Activated T-helper 2 cell treated with anti-CD3 and anti-CD28 coated beads, Interferon-gamma antibody, Interleukin-2, Interleukin-4, amounts not matched to agents 10 μg/mL and 5 μg/mL and 100 μg/mL, durations not matched to agents 14 hours and 24 hours and 36 hours (primary cell): ENCODE measurements at places on chromosomes 12 and 14. TPM values are rescaled to one million over a fixed set of nuclear protein-coding genes. Genes with fewer than 3 reads are reported as not detected.

DNA sequence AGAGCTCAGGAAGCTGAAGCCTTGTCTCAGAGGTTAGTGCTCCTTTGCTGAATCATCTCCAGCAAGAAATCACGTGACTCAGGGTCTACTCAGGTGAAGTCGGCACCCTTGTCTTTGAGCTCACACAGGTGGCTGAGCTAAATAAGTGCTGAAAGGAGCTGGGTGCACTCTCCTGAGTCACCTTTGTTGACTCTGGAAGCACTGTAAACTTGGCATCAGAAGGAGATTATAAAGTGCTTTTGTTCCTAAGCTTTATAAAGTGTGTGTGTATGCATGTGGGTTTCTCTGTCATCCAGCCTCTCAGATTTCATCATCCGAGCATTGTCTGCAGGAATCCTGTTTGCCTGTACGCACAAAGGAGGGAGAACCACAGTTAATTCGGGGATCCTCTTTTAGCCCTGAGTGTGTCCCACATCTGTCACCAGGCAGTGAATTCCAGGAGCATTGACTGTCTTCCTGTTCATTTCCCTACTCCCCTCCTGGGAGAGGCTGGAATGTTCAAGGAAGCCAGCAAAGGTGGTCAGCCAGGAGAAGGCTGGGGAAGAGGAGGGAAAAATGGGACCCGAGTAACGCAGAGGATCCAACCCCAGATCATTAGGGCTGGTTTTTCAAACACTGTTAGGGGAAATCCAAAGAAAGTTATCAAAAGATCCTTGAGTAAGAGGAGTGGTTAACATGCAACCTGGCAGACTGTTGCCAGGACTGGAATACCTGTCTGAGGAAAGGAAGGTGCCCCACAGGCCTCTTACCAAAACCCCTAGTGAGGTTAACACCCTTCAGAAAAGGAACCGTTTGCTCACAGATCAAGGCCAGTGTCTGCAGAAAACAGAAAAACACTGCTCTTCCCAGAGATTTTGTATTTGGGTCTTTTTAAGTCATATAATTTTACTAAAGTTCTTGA is 157.5 kb upstream of the HIF1A start:
- no peak for DNase-seq

DNA sequence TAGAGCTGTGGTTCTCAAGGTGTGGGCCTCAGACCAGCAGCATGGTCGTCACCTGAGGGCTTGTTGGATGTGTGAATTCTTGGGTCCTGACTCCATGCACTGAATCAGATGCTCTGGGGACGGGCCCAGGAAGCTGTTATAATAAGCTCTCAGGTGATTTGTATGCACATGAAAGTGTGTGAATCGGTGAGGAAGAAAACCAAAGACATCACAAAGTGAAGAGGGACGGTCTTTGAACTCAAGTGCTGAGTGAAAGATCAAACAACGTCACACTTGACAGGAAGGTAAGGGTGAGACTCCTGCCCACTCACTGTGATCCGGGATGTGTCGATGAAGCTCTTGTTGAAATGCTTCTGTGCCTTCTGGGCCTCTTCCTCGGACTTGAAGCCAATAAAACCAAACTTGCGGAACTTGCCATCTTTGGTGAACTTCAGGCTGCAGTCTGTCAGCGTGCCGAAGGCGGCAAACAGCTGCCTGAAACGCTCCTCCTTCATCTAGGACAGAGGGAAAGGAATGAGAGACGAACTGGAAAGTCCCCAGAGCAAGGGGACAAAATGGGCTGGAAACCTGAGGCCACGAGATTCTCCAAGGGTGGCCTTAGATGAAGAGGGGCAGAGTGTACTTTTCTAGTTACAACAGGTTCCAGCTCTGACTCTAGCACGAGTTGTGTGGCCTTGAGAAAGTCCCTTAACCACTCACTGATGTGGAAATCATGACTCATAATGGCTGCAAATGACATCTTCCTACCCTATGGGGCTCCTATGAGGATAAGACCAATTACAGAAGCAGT is 4.0 kb downstream of the RBM19 start:
- DNase-seq = peak; percentile 30

DNA sequence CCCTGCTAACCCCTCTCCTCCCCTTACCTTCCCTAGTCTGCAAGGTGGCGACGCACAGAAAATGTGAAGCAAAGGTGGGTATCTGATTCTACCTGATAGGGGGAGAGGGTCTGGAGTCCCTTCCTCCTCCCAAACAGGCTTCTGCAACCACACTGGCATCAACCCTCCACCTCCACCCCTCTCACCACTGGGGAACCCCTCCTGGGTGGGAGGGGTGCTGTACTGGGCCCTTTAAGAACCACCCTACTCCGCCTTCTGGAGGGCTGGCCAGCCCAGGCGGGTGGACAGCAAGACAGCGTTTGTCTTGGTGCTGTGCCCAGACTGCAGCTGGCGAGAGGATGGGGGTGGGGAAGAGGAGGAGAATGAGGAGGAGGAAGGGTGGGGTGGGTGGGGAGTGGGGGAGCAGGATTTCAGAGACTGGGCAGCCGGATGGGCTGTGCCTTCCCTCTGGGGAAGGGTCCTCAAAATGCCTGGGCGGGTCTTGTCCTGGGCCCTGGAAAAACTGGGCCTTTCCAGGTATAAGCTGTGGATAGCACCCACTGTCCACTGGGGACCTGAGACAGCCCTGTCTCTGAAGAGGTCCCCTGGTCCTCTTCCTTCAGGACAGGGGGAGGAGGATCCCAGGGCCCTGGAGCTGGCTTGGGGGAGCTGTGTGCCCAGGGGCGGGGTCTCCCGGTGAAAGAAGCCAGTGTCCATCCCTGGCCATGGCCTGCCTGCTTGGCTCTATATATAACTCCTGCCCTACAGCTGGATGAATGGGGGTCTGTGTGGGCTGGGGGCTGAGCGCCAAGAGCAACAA is 2.8 kb downstream of the TNS2 start:
- no peak for DNase-seq

- DNase-seq = peak; percentile 74
These were observed 52.3 kb upstream of the TMEM263 start for GRCh38 chr12:106903241-106903945.

DNA sequence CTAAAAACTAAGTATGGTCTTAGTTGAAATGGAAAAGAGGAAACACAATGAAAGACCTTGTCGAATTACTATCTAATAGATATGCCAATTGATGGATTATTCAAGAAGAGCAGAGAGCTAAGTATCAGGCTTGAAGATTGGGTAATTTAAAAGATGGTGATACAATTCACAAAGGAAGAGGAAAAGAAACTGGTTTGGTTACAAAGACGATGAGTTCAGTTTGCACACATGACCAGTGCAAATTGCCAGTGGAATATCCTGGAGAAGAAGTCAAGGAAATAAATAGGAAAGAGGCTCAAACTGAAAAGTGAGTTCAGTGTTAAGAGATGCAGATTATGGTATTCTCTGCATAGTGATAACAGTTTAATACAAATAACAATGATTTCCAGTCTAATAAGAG is 2.5 kb upstream of the RAP1B start:
- no peak for DNase-seq

DNA sequence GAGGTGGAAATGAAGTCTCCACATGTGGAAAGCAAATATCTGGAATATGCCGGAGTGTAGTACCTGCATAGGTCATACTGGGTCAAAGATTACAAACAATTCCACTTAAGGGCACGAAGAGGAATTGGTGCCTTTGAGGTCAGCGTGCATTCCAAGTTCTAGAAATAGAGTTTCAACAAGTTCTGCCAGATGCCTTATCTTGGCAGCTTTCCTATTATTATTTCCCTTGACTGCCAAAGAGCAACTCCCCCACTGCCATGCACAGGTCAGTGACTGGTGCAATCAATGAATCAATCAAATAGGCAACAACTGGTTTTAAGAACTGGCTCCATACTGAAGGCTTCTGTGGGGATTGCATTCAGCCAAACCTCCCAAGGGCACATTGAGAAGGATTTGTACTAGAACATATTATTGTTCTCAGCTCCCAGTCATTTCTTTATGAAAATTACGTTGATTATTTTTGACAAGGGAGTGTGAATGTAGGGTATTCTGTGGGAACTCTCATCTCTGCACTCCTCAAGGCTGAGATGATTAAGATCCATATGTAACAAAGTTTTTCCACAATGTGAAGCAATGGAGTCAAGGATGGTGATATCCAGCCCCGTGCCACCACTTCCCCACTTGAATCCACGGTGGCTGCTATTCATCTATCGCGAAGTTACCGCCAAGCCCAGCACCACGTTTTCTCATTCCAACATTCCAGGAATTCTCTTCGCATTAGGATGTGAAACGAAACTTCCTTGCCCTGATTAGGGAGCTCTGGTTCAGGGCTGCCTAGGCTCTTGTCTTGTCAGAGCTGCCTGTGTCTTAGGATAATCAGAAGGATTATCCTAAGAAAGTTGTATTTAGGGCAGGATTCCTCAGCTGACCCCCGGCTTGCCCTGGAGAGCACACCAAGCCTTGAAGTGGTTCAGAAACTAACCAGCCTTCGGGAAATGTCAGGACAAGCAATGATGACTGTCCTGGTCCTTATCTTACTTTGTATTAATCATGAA is 115.1 kb upstream of the PCED1B start:
- DNase-seq = no peak

- no peak for DNase-seq
These were observed 8.0 kb downstream of the KMT2D start for GRCh38 chr12:49052451-49053208.

CLEC9A gene
- not detected in 2 replicates for total RNA-seq

VPS37B gene
- total RNA-seq = 11.5 and 11.7 TPM in 2 replicates

DNA sequence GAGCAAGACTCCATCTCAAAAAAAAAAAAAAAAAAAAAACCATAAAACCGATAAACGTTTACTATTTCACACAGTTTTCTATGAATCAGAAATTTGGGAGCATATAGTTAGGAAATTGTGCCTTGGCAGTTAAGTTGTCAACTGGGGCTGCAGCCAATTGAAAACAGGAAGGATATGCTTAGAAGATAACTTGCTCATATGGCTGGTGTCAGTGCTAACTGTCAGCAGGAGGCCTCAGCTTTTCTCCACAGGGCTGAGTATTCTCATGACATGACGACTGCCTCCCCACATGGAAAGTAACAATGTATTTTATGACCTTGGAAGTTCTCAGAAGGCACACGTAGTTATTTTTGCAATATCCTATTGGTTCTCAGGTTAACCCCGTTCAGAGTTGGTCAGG is 29.6 kb upstream of the OR5AU1 start:
- no peak for DNase-seq

TPH2 gene
- not detected in 2 replicates for total RNA-seq

DNA sequence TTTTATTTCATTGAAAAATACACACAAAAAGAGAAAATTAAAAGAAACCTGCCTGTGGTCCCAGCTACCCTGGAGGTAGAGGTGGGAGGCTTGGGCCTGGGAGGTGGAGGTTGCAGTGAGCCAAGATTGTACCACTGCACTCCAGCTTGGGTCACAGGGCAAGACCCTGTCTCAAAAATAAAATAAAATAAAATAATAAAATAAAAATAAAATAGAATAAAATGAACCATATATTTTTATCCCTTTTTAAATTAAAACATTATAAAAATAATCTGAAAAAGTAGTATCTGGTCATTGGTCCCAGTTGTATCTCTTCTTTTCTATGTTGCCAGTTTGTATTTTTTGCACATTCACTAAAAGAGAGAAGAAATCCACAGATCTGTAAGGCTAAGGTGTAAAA is 16.7 kb upstream of the FAM234B start:
- DNase-seq = no peak

DNA sequence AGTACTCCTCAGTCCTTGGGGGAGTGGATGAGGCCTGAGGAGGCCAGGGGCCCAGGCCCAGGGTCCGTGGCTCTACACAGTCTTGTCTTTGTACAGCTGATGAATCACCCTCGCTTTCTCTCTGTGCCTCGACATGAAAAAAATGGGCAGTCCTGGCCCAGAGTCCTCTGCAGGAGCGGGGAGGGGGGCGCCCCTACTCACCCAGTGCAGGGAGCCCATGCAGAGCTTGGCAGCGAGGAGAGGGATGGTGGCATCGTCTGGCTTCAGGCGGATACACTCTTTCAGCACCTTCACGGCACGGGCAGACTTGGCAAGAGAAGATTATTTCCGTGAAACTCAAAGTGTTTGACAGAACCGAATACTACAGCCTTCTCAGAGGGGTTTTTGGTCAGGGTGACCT is 159.3 kb downstream of the TTC7B start:
- no peak for DNase-seq

GRCh38 chr12:4648104-4648500 is 749 bp downstream of the AKAP3 start:
- no peak for DNase-seq

DNA sequence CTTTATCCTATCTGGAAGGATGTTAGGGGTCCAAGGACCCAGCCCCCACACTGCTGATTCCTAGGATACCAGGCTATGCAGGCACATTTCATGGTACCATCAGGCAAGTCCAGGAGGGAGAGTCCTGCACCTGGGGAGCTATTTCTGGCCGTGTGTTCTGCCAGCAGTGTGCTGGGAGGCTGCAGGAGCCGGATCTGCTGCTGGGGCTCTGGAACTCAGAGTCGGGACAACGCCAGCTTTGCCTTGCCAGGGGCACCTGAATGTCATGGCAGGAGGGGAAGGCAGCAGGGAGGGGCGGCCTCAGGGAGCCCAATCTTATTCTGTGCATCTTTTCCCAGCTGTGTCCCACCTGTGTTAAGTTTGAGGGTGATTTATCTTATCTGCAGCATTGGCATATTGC is 17.8 kb downstream of the SRRM4 start:
- DNase-seq = no peak

- no peak for DNase-seq
These were observed 29.9 kb upstream of the RBM19 start for GRCh38 chr12:113996026-113996425.

G2E3 gene
- 24.7 and 26.4 TPM in 2 replicates for total RNA-seq

GRCh38 chr12:74285773-74286172 is 251.9 kb upstream of the ATXN7L3B start:
- DNase-seq = no peak

GRCh38 chr12:79778802-79779448 is 88.2 kb upstream of the PAWR start:
- DNase-seq = no peak

TMEM132D gene
- not detected in 2 replicates for total RNA-seq
